Stimulated activated effector memory CD8-positive, alpha-beta T cell treated with anti-CD3 and anti-CD28 coated beads, Interleukin-12 subunit alpha, Interleukin-12 subunit beta, amount 100 ng/mL, for 72 hours (primary cell): ENCODE measurements at places on chromosomes 12 and 14.

DNA sequence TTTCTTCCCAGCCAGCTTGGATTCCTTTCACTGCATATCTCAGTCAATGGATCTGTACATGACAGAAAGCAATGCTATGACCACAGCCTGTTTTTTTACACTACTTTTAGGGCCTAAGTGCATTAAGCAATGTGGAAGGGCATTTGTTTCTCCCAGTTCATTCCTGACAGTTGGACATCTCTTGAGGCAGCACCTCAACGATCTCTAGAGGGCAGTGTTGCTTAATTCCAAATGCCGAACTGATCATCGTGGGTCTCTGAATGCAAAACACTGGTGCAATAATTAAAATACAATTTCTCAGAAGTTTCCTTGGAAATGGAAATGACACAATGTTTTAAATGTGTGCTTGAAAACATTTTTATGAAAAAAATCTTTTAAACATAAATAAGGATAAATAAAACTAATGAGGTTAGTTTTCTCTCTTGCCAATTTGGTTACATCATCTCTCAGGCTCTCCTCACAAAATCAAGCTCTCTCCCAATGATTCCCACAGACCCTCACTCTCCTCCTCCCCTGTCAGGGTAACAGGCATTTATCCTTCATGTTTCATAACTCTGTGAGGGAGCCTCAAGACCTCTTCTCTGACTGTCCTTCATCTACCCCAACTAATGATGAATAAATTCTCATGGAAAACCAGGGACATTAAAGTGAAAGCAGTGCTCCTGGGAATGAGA is 192.4 kb upstream of the SLC16A7 start:
- DNase-seq: no peak

- DNase-seq: no peak
These were observed 16.7 kb downstream of the TMEM19 start for GRCh38 chr12:71702590-71702989.

GRCh38 chr14:84857571-84857970 is 672.4 kb upstream of the FLRT2 start:
- DNase-seq: no peak

GRCh38 chr12:79546466-79547043 is 144.2 kb downstream of the PAWR start:
- DNase-seq: no peak

DNA sequence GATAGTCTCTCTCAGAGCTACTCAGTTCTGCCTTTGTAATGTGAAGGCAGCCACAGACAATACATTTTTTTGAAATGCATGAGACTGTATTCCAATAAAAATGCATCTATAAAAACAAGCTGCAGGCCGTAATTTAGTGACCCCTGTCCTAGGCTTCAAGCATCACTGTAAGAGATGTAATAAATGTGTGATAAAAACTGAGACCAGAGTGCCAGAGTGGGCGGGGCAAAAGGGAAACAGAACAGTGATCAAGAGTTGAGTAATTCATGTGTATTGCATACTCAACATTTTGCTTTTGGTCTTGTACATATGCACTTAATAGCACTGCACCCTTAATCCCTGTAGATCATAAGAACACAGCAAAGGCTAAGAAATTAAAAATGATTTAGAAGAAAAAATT is 743.5 kb downstream of the DIO2 start:
- no peak for DNase-seq
